ENCODE measurements at places on chromosomes 3 and 15.
A peak's percentile ranks its signal among the peaks of the same experiment; 100 is the strongest.

DNA sequence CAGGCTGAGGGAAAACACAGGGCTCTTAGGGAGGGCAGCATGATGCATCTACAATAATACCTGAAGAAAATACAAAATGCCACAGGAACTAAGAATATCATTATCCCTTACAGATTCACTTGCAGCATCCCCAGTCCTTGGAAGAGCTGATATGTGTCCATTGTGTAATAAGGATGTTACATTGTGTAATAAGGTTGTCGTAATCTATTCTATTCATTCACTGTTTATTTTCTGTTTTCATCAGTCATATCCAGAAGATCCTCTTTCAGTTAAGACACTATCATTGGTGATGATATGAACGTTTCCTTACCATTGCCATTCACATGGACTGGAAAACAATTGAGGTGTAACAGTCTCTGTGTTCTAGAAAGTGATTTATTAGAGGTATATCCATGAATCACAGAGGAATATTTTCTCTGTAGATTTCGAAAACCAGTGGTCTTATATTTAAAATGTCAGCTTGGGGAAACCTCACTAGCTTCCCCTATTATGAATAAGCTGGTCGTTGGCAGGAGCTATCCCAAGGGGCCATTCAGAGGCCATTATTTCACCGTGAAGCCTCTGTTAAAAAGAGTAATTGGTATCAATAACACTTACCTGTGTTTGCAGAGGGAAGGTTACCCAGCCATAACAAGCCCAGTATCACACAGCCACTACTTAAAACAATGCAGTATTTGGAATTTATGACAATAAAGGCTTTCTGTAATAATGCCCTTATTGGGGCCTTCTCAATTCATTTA lies 241.1 kb downstream of the ZNF385D start:
- no peak for DNase-seq

GRCh38 chr3:136343873-136344555 lies 93.9 kb downstream of the PCCB start:
- peak; percentile 33 for DNase-seq

- no peak for DNase-seq
Observed at GRCh38 chr3:21573291-21573690, 177.7 kb downstream of the ZNF385D start.

DNA sequence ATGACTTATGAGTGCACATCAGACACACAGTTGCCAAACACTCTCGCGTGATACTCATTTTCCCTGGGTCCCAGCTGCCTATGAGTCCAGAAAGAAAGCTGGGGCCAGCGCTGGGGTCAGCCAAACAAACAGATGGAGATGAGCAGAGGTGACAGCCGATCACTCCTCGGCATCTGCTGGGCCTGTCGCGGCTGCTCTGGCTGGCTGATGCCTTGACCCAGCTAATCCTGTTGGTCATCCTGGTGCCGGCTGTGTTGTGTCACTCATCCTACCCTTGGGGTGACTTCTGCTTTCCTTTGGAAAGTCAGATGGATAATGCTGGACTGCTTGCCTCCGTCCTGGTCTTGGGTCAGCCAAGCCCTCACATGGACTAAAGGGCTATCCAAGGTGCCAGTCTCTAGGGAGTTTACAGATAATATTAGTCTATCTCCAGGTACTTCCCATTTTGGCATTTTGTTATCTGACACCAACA lies 105.3 kb upstream of the PDZRN3 start:
- peak; percentile 82 for DNase-seq

DNA sequence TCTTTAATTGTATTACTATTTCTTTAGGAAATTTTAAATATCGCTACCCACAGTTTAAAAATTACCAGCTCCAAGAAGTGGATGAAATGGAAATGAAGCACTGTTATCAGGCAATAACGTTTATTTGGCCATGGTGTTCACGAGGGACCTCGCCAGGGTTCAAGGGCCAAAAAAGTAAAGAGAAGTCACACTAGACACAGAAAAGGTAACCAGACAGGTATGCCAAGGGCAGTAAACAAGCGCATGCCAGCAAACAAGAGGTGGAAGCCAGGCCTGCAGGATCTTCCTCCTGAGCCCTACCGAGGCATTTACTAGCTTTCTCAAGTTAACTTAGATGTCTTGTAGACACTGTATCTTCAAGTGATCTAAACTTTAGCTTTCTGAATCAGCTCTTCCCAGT lies 113.5 kb downstream of the PLD1 start:
- no peak for DNase-seq

- peak; percentile 59 for DNase-seq
Observed at GRCh38 chr3:22960105-22960984, 242.8 kb upstream of the UBE2E2 start.

DNA sequence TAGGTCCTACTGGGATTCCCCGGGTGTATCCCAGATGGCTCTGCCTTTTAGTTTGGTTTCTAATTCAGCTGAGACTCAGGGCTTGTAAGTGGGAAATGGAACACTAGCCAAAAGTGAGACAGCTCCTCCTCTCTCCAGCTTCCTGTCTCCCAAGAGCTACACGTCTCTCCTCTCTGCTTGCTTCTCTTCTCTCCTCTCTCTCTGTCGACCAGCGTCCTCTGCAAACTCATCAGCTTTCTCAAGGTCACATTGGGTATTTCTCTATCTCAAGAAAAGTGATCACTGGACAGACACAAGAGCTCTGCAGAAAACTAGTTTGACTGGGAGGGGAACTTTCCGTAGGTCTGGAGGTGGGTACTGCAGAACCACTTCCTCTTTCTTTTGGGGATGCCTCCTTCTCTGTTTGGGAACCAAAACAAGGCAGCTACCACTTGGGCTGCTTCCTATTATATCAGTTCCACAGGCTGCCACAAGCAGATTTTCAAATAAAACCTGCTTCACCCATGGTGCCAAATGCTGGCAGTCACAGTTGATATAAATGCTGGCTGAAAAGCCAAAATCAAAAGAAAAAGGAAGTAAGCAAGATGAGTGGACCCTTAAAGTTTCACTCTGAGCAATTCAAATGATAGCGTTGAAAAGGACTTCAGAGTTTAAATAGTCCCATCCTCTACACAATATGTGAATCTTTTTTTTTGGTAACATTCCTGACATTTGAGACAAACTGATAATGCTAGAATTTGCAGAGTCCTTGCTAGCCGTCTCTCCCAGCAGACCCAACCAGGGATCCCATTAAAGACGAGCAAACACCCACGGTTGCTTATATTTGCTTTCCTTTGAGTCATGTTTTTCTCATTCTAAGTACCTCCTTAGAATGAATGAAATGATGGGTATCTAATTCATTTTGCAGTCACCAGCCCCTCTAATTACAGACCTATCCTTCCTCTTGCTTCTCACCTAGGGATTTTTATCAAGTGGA lies 7.2 kb upstream of the DYNC1LI1 start:
- no peak for DNase-seq

GRCh38 chr3:69012800-69013252 lies 658 bp downstream of the EOGT start:
- peak; percentile 77 for DNase-seq

DNA sequence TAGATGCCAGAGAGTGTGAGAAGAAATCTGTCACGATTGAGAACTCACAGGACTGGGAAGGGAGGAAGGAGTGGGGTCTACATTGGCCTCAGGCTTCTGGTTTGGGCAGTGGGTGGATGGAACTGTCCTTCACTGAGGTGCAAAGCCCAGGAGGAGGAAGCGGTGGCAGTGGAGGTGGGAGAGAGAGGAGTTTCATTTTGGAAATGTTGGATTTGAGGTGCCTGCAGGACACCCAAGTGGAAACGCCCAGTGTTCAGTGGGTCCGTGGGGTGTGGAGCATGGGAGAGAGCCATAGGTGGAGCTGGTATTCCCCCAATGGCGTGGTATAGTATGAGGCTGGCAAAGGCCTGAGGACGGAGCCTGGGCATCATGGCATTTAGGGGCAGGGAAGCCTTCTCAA lies 9.3 kb upstream of the EPHB3 start:
- DNase-seq = no peak

DNA sequence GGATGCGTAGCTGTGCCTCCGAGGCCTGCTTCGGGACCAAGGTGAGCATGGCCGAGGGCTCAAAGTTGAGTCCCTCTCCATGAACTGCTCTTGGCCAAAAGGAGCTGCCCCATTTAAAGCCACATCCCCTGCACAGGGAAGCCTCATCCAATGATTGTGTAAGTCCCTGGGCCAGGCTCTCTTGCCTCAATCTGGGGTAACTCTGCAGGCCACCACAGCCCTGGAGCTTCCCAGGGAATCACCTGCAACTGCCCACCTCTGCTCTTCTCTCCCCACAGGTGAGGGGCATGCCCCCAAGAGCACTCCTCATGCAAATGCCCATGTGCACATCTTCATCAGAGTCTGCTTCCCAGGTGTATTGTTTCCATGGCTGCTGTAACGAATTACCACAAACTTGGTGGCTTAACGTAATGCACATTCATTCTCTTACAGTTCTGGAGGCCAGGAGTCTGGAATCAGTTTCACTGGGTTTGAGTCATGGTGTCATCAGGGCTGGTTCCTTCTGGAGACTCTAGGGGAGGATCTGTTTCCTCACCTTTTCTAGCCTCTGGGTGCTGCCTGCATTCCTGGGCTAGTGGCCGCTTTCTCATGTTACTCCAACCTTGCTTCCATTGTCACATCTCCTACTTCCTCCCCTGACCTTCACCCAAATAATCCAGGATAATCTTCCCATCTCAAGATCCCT lies 25.0 kb upstream of the LOXL1 start:
- no peak for DNase-seq

- peak; percentile 46 for DNase-seq
Observed at GRCh38 chr3:159711560-159712333, 276.9 kb upstream of the IL12A start.

DNA sequence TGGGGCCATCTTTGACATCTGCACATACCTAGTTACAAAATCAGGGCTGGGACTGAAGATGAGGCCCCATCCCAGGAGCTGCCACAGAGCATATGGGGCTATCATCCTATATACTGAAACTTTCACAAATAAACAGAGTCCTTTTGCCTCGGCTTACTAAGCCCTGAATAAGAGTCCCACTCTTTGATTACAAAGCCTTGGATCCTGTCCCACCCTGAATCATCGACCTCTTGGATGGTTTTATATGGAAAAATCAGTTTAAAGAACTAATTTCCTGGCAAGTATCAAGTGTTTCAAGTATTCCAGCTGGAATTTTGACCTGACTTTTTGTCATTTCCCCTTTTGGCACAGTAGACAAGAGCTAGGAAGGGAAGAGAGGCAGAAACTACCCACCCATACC lies 331.3 kb upstream of the FRG2C start:
- DNase-seq = peak; percentile 53

- DNase-seq = no peak
Observed at GRCh38 chr3:160477750-160478149, 28.2 kb upstream of the TRIM59 start.

- peak; percentile 17 for DNase-seq
Observed at GRCh38 chr3:14126887-14127505, 2.1 kb downstream of the TMEM43 start.

DNA sequence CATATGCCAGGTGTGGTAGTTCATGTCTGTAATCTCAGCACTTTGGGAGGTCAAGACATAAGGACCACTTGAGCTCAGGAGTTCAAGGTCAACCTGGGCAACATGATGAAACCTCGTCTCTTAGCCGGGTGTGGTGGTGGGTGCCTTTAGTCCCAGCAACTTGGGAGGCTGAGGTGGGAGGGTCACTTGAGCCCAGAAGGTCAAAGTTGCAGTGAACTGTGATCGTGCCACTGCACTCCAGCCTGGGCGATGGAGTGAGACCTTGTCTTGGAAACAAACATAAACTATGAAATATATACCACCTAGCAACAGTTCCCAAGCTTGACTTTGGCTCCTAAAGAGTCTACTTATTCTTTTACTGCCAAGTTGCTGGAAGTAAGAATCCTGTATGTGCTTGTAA lies 30.9 kb downstream of the UBE3A start:
- no peak for DNase-seq

- no peak for DNase-seq
Observed at GRCh38 chr3:140717921-140718320, 40.1 kb downstream of the TRIM42 start.

DNA sequence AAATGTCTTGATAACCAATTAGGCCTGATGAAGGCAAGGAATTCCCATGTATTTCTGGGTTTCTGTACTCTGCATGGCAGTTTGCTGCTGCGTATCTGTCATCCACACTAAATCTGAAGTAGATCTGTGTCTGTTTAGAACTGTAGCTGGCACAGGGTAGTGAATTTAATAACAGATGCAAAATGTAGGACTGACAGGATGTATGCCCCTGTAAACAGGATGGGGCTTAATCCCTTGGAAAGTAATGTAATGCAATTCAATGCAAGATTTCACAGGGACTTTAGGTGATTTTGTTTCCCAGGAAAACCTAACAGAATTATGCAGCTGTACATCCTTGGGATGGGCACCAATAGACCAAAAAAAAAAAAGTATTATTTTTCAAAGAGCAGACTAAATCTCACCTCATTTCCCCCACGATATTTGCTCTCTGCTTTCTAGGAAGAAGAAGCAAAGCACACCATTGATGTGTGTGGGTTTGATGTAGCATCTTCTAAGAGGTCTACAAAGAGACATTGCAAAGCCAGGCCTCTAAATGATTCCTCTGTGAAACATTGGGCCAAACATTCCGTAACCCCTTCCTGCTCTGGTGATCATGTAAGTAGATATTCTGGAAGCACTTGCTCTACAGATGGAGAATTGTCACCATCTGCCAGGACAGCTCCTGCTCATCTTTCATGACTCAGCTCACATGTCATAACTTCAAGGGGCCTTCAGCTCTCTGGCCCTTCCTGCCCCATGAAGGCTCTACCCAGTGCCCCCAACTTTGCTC lies 464.3 kb upstream of the RGMA start:
- DNase-seq = no peak

- no peak for DNase-seq
Observed at GRCh38 chr3:192490720-192491119, 236.6 kb downstream of the FGF12 start.

GRCh38 chr3:183287301-183287971 lies 34.4 kb downstream of the B3GNT5 start:
- DNase-seq = no peak

DNA sequence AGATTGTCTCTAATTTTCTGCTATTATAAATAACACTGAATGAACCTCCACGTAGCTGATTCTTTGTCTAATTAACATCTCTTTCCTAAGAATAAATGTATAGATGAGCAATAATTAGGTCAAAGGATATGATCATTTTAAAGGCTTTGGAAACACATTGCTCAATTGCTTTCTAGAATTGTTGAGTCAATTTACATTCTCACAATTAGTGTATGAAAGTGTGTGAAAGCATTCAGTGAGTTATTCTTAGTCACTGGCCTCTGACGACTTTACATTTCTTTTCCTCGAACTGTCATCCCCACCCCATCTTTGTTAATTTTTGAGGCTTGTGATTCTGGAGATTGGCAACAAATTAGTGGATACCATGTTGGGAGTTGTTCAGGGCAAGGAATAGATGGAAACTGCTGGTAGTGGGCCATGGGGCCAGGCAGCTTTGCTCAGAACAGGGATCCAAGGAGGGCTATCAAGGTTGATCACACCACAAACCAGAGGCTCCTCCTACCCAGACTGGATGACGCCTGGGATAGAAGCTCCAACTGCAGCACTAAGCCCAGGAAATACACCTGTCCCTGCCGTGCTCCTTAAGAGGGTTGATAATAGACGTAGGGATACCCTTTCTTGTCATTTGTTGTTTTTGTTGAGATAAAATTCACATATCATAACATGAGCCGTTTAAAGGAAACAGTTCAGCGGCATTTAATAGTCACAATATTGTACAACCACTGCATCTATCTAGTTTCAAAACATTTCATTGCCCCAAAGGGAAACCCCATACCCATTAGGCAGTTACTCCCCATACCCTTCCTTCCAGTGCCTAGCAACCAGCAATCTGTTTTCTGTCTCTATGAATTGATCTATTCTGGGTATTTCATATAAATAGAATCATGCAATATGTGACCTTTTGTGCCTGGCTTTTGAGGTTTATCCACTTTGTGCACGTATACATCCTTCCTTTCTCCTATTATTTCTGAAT lies 27.9 kb downstream of the EIF1B start:
- no peak for DNase-seq

GRCh38 chr3:132198516-132198915 lies 118.7 kb upstream of the ACP3 start:
- no peak for DNase-seq

All from femur (tissue), 1 donor.